ENCODE measurements at places on chromosomes 11 and 22. TPM values are rescaled to one million over a fixed set of nuclear protein-coding genes. Genes with fewer than 3 reads are reported as not detected.
A peak's percentile ranks its signal among the peaks of the same experiment; 100 is the strongest.

DNA sequence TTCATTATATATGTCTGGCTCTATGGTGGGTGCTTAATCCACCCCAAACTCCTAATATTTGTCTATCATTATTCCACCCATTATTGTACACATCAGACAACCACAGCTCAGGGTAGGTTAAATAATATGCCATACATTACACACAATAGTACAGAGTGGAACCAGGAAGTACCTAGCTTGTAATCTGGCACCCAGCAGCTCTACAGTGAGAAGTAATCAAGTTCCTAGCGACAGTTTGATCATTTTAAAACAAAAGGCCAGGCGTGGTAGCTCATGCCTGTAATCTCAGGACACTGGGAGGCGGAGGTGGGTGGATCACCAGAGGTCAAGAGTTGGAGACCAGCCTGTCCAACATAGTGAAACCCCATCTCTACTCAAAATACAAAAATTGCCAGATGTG, 141.0 kb downstream of the LARGE1 start:
- no peak for DNase-seq

DNA sequence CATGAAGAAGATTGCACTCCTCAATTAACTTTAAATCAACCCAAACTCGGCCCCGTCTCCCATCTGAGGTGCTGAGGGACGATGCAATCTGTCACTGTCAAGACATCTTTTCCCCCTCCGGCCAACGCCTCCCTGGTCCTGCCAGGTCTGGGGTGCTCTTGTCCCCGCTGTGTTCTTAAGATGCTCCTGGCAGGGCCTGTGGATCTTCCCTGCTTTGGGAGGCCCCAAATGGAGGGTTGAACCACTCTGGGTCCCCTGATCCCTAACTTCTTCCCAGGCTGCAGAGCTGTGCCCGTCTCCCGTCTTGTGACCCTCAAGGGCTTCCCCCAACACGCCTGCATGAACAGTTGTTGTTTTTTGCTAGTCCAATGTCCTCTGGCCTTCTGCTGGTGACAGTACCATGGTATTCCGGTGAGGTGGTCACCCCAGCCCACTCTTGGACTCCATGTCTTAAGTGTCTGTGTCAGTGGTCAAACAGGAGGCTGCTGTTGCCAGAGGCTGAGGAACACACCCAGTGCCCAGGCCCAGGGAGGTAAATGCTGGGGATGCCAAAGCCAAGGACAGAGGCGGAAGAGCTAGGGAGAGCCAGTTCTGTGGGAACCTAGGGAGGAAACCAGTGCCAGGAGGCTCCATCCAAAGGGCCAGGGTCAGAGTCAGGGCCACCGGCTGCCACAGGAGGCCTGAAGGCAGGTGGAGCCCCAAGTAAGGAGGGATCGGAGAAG, 70.6 kb upstream of the SHANK2 start:
- DNase-seq: no peak

DNA sequence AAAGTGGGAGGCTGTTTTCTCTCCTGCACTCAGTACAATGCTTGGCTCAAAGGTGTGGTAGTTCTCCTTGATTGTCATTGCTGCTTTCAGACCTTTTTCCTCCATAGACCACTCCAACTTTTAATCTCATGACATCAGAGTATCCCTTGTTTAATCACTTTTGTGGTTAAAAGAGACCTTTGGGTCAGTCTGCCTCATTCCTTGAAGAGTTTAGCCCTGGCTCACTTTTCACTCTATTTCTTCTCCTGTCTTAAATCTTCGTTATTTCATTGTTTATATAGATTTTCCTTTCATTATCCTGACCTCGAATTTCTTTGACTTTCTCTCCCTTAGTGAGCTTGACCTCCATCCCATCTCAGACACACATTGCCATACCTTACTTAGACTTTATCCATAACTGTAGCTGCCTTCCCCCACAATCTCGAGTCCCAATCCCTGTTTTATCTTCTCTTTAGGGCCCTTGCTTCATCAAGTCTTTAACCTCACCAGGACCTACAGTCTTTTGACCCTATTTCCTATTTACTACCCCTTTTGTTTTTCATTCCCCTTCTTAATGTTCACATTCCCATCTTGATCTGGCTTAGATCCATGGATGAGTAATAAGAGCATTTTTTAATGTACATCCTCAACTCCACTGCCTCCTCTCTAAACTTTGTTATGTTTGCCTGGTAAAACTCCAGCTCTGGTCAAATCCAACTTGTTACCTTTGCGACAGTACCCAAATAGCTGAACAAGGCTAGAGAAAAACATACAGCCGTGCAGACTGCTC, 9.5 kb downstream of the ATXN10 start:
- DNase-seq: no peak

DNA sequence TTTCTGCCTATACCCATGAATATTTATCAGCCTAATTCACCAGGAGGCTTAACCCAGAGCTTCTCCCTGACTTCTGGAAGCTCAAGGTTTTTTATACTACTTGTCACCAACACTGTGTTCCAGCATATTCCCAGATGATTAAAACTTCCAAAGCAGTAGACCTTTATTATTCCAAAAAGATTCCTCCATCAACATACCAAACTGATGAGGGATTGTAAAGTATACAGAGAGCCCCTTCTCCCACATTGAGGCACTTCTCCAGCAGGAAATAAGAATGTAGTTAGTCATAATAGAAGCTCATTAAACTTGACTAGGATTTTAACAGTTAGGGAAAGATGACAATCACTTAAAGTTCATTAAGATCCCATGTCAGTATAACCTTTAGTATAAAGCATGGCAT, 51.4 kb upstream of the CEP126 start:
- DNase-seq: no peak

GRCh38 chr11:1283091-1283511, 26.3 kb downstream of the TOLLIP start:
- DNase-seq: no peak

DNA sequence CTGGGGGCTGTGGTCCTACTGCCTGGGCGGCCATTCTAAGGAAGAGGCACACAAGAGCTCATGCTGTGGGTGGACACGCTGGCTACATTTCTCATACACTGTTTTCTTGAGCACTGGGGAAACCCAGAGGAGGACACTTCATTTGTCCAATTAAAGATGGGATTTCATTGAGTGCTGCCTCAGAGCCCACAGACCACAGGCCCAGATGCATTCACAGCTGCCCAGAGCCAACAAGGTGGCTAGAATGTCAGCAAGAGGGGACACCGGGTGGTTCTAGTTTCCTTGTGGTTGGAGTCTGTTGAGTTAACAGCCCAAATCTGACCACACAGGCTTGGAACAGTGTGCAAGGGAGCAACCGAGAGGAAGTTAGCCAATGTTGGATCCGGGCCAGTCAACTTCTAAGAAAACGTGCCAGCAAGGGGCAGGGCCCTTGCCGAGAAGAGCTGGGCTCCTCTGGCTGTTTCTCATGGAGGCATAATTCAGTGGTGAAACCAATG, 35.0 kb upstream of the SORL1 start:
- peak; percentile 66 for DNase-seq

GRCh38 chr22:26559961-26560575, 29.9 kb downstream of the TPST2 start:
- DNase-seq: no peak

DNA sequence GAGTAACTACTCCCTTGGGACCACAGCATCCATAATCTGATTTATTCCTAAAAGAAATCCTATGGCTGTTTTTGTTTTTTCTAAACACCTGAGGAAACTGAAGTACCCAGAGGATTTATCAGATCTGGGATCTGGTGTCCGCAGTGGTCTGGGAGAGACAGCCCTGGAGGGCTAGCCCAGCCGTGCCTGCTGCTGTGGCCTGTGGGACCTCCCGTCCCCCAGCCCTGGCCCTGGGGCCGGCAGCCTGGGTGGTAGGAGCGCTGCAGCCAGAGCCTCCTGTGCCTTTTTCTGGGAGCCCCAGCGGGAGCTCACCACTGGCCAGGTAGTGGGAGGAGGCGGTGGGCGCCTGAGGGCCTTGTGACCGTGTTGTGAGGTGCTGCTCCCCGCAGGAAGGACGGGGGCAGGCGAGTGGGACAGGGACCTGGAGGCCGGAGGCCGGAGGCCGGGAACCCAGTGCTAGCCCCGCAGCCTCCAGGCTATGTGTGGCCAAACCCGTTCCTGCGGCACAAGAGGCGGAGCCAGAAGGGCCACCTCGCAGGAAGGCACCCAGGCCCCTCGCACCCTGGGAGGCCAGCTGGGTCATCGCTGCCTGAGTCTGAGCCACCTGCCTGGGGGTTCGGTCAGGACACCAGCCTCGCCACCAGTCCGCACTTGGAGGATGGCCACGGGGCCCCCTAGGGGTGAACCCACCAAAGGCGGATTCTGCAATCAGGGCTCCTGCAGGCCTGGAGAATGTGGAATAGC, 18.2 kb upstream of the C11orf96 start:
- DNase-seq: no peak

GRCh38 chr11:112694245-112694644, 267.0 kb upstream of the NCAM1 start:
- DNase-seq: no peak

DNA sequence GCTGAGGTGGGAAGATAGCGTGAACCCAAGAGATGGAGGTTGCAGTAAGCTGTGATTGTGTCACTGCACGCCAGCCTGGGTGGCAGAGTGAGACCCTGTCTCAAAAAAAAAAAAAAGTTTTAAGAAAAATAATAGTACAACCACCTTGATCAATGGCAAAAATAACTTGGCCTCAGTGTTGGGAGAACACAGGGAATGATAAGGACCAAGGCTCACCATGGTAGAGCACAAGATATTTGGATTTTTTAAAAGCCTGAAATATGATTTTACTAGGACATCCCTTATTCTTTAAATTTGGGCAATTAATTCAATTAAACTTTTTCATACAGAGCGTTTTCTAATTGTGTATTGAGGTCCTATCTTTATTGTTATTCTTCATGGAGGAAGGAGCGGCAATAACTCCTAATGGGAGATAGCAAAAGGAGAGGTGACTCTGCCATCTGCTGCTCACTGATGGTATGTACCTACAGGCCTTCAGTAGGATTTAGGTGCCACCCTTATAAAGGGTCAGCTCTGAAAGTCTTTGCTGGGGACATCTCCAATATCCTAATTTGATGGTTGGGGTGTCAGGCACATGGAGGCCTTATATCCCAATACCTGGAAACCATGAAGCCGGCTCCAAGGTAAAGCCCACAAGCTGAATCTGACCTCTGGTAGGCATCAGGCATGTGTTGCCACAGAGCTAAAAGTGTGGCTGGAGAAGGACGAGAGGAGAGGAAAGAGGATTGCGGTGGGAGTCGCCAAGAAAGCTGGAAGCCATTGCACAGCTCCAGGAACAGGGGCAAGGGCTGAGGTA, 21.9 kb upstream of the POLD3 start:
- peak; percentile 25 for DNase-seq

DNA sequence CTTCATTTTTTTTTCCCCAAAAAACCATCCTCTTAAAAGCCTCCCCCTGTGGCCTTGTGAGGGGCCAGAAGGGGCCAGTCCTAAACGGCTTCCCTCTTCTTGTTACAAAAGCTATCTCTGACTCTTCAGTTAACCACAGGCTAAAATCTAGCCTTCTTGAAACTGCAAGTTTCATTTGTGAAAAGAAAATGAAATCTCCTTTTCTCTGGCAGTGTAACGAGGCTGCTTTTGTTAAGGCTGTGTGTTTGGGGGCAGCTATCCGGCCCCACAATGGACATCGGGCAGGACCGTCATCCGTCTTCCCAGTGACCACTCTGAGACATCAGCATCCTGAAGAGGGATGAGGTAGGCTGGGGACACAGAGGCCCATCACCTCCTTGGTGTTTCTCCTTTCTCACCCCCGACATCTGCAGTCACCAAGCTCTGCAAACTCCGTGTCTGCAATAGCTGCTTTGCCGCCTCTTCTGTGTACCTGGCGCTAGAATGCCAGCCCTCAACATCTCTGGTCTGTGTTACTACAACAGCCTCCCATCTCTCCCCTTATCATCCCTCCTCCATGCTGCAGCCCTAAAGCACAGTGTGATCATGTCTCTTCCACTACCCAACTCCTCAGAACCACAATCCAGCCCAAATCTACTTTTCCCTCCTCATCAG, 94.0 kb downstream of the RCN1 start:
- no peak for DNase-seq

- DNase-seq: peak; percentile 92
Measured at GRCh38 chr11:2825889-2826678, 59.5 kb downstream of the CDKN1C start.

- no peak for DNase-seq
Measured at GRCh38 chr22:27107386-27107785, 450.0 kb downstream of the MIAT start.

DNA sequence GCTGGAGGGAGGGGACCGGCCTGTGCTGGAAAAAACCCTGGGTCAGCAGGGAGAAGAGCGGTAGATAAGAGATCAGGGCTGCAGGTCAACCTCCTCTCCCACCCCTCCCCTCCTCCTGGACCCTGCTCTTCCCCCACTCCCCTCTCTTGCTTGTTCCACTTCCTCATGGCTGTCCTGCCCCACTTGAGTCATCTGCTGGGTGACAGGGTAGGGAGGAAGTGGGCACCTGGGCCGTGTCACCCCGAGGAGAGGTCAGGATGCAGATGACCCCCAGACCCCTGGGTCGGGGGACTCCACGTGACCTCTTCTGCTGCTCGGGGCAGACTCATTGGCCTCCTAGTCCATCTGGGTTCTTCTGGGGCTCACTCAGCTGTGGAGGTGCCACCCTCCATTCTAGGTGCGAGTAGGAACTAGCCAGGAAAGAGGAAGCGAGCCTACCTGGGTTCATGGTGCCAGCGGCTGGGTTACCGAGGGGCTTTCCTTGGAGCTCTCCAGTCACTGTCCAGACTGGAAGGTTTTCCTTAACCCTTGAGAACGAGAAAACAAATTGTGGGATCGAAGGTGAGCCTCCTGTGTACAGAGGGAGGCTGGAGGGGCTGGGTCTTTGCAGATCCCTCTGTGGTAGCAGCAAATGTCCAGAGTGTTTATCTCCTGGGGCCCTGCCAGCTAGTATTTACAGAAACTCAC, 6.5 kb downstream of the APOL2 start:
- DNase-seq: no peak

DNA sequence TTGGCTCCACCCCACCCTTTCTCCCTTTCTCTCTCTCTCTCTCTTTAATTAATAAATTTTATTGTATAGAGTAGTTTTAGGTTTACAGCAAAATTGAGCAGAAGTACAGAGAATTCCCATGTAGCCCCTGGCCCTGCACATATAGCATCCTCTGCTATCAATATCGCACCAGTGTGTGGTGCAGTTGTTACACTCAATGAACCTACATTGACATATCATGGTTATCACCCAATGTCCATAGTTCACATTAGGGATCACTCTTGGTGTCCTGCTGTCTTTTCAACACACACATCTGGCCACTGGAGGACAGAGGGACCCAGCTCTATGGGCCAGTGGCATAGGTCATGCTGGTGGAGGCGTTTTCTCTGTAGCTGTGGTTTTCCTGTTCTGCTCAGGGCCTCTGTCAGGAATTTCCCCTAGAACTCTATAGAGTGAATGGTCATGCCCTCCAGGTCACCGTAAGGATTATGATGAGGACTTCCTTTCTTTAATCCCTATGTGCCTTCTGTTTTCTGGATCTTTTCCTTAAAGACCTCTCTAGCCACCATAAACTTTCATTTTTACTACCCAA, 98.2 kb upstream of the NAV2 start:
- no peak for DNase-seq

GRCh38 chr22:28259774-28260312, 340.8 kb upstream of the PITPNB start:
- DNase-seq: no peak

PIWIL4 gene
- total RNA-seq: 5.6 TPM

USH1C gene
- not detected for total RNA-seq

KCNJ4 gene
- total RNA-seq: not detected

MPEG1 gene
- 15.1 TPM for total RNA-seq
